CD4-positive, alpha-beta T cell treated with Interleukin-2 at 100 ng/mL for 4 hours (primary cell): ENCODE measurements at places on chromosomes 11 and 22.

DNA sequence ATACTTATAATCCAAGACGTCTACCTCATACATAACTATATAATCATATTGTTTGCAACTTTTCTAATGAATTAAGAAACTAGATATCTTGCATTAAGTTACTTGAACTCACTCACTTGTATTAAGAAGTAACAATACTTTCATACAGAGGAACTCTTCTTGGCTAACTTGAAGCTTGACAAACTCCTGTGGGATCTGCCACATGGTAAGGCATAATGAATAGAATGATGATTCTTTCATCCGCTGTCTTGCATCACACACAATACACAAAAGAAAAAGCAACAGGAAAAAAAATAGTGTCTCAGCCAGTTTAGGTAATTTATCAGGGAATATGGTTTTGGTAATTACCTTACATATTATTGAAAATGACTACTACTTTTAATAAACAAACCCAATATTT lies 79.8 kb downstream of the PGR start:
- DNase-seq, result no peak

DNA sequence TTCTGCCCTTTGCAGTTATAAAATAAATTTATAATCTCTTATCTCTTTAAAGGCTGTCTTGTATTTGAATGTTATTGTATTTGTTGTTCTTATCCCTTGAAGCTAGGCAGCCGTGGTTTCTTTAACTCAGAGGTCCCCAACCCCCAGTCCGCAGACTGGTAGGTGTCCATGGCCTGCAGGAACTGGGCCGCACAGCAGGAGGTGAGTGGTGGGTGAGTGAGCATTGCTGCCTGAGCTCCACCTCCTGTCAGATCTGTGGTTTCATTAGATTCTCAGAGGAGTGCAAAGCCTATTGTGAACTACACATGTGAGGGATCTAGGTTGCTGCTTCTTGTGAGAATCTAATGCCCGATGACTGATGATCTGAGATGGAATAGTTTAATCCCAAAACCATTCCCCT lies 380.0 kb upstream of the CCDC90B start:
- no peak for DNase-seq

GRCh38 chr11:74355626-74356025 lies 42.6 kb downstream of the PGM2L1 start:
- DNase-seq, result no peak

GRCh38 chr11:105701098-105701497 lies 91.2 kb downstream of the GRIA4 start:
- no peak for DNase-seq

- no peak for DNase-seq
Observed at GRCh38 chr11:116563028-116563711, 209.6 kb downstream of the BUD13 start.

DNA sequence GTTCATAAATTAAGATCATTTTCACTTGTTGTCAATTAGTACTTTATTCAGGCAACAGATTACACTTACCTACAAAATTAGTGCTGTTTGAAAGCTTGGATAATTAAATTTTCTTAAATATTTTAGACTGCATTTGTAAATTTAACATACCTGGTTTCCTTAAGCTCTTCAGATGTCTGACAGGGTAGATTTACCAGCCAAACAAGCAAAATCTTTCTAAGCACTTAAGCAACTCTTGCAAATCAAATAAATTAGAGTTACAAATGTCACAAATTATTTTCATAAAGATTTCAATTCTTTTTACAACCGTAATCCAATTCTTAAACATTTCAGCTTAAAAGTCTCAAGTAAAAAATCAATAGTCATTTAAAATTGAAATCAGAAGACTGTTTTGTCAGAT lies 129.8 kb downstream of the DBX1 start:
- no peak for DNase-seq
